HT-29 (cell line): ENCODE measurements at places on chromosomes 5 and 9. TPM values are rescaled to one million over a fixed set of nuclear protein-coding genes. Genes with fewer than 3 reads are reported as not detected.

- no peak for DNase-seq
These were observed 169.2 kb downstream of the AOPEP start for GRCh38 chr9:94895668-94896067.

DNA sequence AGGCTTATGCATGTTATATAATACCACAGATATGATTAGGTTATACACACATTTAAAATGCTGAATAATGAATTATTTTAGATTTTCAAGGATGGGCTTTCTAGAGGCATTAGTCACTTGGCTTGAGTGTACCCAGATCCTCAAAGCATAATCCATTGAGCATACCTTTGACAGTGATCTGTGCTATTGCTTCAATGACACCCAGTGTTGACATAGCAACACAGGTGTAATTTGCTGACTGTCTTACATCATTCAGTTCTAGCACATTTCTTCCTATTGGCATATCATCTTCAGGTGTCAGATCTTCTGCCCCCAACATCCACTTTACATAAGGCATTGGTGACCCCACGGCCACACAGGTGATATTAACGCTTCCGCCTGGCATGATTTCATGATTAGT is 721.5 kb upstream of the DMAC1 start:
- no peak for DNase-seq

DNA sequence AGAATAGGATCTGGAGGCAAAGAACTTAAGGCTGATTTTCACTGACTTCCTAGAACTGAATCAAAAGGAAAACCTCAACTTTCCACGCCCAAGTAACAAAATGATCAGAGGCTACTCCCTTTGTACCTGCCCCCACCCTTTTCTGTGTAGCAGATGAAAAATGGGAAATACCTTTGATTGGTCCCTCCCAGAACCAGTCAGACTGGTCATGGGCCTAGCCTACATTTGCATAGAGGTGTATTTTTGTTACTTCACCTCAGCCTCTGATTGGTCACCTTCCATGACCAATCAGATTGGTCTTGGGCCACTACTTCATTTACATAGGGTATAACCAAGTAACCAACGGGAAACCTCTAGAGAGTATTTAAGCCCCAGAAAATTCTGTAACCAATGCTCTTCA is 1553.5 kb upstream of the C9orf72 start:
- no peak for DNase-seq

Gene DAP
- 45.9 and 54.2 TPM in 2 replicates for total RNA-seq

DNA sequence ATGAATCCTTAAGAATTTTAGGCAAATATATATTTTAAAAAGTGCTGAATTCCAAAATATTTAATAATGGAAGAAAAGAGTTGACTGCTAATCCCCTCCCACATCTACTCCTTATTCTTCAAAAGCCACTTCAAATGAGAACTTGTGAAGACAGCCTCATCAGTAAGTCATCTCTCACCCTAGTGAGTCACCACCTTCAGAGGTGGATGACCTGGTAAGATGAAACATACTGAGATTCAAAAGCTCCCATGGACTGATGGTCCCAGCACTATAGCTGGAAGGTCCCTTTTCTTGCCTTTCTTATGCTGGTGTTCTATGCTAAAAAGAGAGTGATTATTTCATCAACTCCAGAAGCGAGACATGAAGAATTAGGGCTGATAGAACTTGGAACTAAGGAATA is 37.8 kb upstream of the SPDL1 start:
- DNase-seq: no peak

Gene MPDZ
- not detected in 2 replicates for total RNA-seq

DNA sequence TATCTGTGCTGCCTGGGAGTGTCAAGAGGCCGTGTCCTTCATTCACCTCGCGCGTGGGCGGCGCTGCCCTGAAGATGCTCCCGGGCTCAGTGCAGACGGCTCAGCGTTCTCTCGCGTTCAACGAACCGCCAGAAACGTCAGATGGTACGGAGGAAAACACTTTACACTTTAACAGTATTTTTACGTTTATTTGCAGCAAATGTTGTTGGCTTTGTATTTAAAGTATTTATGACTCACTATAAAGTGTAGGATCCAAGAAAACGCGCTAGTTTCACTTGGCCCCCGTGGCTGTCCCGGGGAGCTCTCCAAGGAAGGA is 544 bp upstream of the ERCC6L2 start:
- peak; percentile 58 for DNase-seq

GRCh38 chr9:79744521-79744920 is 172.8 kb downstream of the TLE4 start:
- no peak for DNase-seq

- DNase-seq: no peak
These were observed 7.9 kb downstream of the CKMT2 start for GRCh38 chr5:81241001-81241400.

- DNase-seq: no peak
These were observed 1295.8 kb downstream of the EFNA5 start for GRCh38 chr5:106374956-106375355.

GRCh38 chr5:33973271-33973670 is 11.2 kb downstream of the SLC45A2 start:
- DNase-seq: no peak

DNA sequence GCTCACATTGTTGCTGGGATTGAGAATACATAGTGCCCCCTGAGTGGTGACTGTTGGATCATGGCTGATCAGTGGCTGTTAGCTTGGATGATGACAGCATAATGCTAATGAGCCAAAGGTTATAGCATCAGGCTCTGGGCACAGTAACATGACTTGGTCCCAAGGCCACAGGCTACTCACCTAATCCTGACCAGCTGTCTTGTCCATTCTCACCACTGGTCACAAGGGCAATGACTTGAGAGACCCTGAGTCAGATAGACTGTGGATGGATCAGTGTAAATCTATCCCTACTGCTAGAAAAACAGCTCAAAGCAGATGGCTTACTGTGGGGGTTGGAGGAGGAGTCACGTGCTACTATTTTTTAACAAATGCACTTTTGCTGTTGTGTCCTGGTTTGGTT is 74.7 kb downstream of the AOPEP start:
- DNase-seq: no peak

DNA sequence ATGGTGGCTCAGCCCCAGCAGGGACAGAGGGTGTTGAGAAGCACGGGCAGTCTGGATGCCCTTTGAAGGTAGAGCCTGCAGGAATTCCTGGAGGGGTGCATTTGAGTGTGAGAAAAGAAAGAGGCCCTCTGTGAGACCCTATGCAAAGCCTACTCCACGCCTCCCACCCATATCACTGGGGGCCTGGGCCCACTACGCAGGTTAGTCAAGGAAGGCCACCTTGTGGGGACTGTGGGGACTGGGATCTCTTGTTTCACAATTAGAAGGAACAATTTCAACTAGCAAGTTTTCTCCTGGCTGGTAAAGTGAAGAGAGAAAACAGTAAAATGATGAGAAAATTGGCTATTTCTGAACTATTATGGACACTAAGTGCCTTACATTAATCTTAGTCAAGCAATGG is 486.2 kb upstream of the DAP start:
- DNase-seq: no peak

Gene DNAJA1
- total RNA-seq: 53.2 and 59.5 TPM in 2 replicates

Gene FAT2
- not detected in 2 replicates for total RNA-seq

Gene SH3TC2
- total RNA-seq: 18.0 and 19.9 TPM in 2 replicates
